Stimulated activated CD4-positive, alpha-beta T cell treated with anti-CD3 and anti-CD28 coated beads, Interleukin-15, amount 100 ng/mL, for 1 hour (primary cell): ENCODE measurements at places on chromosomes 5 and 9.
A peak's percentile ranks its signal among the peaks of the same experiment; 100 is the strongest.

- DNase-seq: no peak
These were observed 180.8 kb downstream of the TMEM232 start for GRCh38 chr5:110545716-110546115.

DNA sequence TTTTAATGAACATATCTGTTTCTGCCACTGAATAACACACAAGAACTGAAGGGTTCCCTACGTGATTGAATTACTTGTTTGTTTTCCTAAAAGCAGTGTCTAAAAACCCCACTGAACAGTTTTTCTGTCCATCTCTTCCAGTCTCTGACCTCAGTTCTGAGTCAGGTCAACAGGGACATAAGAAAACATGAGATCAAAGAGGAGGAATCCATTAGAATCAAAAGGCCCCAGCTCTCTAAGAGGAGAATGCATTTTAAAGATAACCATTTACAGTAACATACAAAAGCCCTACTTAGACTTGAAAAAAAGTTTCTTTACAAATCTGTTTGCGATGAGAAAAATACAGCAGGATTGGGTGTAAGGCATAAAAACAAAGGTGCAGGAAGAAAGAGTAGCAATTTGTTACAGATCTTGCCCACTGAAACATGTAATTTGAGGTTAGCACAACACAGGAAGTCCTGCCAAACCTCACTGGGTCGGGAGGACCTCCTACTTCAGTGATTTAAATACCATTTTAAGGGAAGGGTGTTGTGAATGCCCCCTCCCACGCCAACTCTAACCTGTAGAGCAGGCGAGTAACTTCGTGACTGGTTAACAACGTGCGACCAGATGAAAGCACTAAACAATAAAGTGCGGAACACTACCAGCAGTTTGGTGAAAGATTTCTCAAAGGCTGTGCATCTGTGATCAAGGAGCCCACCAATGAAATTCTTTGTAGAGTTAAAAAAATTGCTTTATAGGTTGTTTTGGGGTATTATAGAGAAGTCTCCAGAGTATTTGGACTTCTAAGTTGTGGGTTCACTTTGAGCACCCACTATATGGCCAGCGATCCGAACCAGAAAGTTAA, 1.3 kb downstream of the QSOX2 start:
- DNase-seq: no peak

- no peak for DNase-seq
These were observed 199.8 kb upstream of the FBXL7 start for GRCh38 chr5:15300141-15300540.

DNA sequence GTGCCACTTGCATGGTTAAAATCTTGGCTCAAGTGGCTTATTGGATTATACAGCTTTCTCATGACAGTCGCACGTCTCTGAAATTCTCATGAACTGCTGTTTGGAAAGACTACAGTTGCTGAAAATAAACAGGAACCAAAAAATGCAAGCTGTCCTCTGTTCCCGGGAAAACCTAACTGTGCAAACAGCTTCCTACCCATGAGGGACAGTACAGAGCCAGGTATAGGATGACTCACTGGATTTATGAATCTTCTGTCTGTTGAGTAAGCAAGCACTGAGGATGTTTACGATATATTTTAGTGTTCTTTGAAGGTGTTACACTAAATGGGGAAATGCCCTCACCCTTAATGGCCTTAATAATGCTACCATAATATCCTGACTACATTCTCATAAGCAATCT, 380.3 kb upstream of the TNC start:
- no peak for DNase-seq

- DNase-seq: no peak
These were observed 44.6 kb upstream of the LPCAT1 start for GRCh38 chr5:1568201-1568979.

- DNase-seq: no peak
These were observed 36.8 kb downstream of the TGFBI start for GRCh38 chr5:136065588-136065987.

DNA sequence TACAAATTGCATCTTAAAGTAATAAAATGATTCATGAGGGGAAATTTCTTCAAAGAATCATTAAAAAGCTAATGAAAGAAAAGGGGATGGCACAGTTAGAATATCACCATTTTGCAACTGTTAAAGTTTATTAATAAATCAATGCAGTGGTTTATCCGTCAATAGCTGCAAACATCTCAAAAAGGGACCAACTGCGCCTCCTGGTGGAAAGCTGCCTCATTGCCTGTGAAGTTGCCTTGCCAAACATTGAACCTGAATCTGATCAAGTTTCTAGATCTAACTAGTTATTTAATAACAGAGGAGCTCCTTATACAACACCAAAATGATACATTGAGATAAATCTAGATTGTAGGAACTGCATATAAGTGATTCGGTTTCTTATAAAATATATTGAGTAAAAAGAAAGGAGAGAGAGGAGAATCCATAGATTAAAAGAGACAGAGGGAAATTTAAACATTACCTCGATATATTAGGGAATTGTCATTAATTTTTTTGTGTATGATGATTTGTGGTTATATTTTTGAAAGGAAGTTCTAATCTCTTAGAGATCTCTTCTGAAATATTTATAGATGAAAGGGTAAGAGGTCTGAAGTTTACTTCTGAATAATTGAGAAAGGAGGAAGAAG, 6.9 kb upstream of the NDUFB6 start:
- DNase-seq: peak; percentile 58

GRCh38 chr5:30405821-30406220, 787.7 kb upstream of the CDH6 start:
- no peak for DNase-seq

DNA sequence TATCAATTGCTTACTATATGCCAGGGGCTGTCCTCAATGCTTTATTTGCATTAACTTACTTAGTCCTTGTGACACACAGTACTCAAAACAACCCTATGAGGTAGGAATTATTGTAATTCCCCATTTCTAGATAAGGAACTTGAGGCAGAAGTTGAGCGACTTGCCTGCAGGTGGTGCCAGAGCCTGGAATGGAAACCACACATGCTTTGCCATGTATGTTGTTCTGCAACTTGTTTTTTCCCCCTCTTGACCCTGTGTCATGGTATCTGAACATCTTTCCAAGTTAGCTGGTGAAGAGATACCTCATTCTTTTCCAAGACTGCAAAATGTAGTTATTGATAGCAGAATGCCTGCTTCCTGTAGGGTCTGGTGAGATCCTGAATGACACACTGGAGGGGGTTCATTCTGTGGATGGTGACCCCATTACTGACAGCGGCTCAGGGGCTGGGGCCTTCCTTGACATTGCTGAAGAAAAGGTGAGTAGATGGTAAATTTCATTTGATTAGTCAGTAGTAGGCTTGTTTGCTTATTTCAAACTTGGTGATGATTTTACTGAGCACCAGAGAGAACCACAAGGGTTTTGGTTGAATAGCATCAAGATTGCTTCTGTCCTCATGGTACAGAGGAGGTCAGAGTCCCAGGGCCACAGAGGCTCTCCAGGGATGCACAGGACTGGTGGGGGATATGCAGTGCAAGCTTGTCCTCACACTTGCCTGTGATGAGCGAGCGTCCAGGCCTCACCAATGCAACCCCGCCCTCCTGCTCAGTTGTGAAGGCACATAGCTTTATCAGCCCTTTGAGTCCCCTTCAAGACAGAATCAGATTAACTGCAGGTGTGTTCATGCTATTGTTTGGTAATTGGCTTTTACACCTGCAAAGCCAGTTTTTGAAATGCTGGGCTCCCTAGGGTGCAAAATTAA, 57.0 kb downstream of the COL15A1 start:
- DNase-seq: peak; percentile 8

DNA sequence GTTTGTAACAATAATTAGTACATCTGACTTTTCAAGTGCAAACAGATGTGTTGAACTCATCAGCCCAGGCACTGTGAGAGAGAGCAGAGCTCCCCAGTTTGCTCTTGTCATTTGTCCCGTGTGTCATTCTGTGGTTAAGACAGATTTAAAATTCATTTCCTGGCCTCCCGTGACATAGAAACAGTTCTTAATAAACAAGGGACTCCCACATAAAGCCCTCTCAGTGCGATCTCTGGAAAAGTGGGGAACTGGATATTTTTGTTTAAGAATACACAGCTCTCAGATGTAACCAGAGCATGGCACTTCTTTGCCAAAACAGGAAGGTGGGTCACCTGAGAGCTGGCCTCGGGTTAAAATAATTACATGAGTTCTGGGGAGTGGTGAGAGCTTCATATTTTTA, 58.6 kb downstream of the PRKACG start:
- no peak for DNase-seq

GRCh38 chr5:1347571-1347970, 2.7 kb upstream of the CLPTM1L start:
- no peak for DNase-seq

- no peak for DNase-seq
These were observed 106.4 kb downstream of the AUH start for GRCh38 chr9:91255327-91255726.

GRCh38 chr9:115216873-115217272, 98.9 kb upstream of the TNC start:
- no peak for DNase-seq

DNA sequence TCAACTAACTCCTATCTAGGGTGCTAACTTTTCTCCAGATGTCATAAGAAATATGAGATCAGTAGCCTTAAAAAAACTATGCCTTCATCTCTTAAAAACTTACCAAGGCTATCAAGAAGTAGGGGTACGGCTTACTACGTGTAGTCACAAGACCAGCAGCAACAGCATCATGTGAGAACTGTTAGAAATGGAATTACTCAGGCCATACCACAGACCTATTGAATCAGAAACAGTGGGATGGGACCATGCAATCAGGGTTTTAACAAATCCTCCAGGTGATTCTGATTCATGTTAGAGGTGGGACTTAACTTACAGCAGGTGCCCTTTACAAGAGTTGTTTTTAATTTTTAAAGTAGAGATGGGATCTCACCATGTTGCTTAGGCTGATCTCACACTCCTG, 4.6 kb downstream of the IFNE start:
- no peak for DNase-seq

- DNase-seq: no peak
These were observed 62.4 kb upstream of the SPTLC1 start for GRCh38 chr9:92177591-92177990.

GRCh38 chr9:112443200-112443599, 43.4 kb upstream of the KIAA1958 start:
- DNase-seq: no peak

DNA sequence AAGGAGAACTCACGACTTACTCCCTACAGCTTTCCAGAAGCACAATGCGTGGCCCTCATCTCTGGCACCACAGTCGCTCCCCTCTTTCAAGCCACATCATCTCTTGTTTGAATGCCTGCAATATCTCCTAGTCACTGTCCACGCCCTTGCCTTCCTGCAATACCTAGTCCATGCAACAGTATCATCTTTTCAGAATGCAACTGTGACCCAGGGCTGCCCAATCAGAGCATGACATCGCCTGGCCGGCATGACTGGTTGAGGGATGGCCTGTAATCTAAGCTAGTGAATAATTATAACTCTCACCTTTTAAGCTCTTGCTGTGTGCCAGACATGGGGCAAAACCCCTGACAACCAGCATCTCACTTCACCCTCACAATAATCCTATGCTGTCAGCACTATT, 52.5 kb upstream of the CPEB4 start:
- DNase-seq: no peak

- no peak for DNase-seq
These were observed 147.3 kb upstream of the COL5A1 start for GRCh38 chr9:134494273-134494815.

- no peak for DNase-seq
These were observed 254.5 kb downstream of the RASEF start for GRCh38 chr9:82808478-82808877.

DNA sequence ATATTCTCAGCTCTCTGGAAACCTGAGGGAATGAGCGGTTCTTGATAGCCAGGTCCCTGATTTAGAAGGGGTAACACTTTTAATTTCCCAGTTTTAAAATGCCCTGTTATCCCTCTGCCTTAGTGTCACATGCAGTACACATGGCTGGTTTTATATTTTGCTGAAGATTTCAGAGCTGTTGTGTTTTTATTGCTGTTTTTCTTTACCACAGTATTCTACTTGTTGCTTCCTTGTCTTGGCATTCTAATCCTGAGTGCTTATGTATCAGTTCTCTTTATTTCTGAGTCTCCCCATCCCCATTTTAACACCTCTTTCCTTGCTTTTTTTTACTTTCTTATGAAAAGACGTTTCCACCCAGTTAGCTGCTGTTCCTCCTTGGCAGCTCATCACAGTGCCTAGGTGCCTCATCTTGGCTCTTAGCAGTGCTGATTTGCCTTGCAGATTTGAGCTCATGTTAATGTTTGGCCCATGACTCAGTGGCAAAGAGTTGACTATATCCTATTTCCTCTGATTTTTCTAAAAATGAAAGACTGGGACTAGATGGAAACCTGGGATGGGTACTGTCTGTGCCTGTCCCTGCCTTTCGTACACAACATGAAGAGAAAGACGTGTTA, 3.7 kb downstream of the MTRR start:
- DNase-seq: no peak

DNA sequence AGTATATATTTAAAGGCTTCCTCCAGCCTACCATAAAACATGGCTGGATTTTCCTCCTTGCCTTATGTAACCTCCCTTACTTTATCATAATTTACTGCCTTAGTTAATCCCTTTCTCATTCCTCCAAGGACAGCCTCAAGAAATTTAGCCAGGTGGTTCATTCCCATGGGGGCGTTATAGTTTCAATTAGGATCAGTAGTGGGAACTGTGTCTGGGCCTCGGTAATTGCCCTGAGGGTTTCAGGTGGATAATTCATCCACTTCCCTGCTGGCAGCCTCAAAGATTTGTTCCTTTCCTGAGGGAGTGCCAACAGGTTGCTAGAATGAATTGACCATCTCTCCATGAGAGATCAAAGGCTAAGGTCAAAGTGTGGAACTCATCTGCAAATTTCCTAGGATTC, 4.3 kb upstream of the GM2A start:
- DNase-seq: no peak

DNA sequence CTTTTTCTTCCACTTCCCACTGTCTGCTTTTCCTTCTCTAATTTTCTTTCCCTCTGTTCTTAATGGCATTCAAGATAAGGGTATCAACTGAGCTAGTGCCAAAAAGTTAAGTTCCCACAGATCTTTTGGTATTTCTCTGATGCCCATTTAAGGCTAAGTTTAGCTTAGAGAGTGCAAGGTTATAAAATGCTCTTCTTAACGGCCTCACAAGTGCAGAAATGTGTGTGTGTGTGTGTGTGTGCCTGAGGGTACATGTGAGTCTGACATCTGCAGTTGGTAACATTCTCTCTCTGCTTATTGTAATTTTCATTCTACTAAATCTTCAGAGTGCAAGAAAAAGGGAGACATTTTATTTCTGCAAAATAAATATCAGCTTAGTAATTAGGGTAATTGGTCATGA, 24.2 kb downstream of the FBN2 start:
- DNase-seq: no peak

DNA sequence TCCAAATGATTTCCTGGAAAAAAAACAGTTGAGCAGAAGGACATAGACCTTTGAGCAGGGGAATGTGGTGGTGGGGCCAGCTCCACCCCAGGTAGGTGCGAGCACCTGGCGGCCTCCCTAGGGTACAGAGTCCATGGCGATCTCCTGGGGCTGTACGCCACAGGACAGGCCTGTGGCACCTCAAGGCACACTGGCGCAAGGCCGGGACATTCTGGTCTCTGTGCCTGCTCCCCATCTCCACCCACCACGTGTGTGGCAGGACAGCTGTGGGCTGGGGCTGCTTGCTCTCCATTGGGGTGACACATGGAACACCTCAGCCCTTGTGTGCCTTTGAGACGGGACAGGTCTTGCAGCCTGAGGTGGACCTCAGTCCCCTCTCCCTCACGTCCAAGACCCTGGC, 25.2 kb downstream of the WNK2 start:
- DNase-seq: no peak
